ENCODE measurements at places on chromosomes 5 and 9.
A peak's percentile ranks its signal among the peaks of the same experiment; 100 is the strongest.

DNA sequence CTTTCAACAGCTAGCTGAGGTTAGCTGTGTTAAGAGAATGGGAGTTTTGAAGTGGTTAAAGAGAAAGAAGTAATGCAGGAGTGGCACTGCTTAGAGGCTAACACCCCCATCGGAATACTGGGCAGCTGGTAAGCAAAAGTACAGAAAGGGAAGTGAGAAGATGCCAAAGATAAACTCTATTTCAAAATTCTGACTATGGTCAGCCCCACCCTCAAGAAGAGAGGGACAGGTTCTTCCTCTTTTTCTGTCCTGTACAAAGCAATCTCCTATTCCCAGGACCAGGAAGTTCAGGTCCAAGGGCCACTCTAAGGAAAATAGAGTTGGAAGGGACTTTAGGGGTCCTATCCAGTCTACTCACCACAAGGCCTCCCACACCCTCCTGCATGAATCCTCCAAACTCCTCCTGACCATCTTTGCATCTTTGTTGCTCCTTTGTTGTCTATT lies 45.9 kb upstream of the JAK2 start:
- DNase-seq = no peak

- peak; percentile 72 for DNase-seq
Measured at GRCh38 chr5:149371296-149371962, 7.7 kb downstream of the IL17B start.

- peak; percentile 31 for DNase-seq
Measured at GRCh38 chr5:146607659-146608332, 91.8 kb upstream of the GPR151 start.

DNA sequence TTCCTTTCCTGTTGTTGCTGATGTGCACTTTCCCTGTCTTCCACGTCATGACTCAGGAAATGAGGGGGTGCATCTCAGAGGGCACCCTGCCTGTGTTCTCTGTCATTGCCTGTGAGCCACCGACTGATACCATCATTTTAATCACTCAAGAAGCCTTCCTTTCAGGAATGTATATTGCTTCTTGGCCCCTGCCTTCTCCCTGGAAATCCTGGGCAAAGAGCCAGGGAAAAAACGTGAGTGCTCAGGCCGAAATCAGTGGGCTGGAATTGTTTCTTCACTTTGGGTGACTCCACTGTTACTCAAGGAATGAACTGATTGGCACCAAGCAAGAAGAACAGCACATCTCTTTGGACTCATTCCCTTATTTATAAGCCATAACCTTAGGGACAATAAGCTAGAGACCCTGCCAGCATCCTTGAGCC lies 126.1 kb downstream of the SNX18 start:
- DNase-seq = no peak

- peak; percentile 76 for DNase-seq
Measured at GRCh38 chr9:126516936-126517832, 96.5 kb upstream of the LMX1B start.

- DNase-seq = no peak
Measured at GRCh38 chr5:103918668-103919367, 356.2 kb upstream of the NUDT12 start.

DNA sequence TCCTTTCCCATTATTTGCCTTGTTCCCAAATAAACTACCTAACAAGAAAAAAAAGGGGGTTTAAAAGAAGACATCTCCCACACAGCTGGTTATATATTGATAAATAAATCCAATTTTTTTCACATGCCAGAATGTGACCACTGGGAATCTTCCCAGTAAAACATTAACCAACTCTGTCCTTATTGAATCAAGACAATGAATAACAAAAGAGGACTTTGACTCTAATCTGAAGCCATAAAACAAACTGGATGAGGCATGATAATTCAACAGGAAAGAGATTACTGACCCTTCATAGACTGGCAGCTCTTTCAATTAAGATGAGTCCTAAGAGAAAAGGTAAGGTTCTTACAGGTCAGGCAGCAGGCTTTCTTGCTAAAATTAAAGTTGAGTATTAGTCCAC lies 165.8 kb upstream of the CDH6 start:
- DNase-seq = no peak

DNA sequence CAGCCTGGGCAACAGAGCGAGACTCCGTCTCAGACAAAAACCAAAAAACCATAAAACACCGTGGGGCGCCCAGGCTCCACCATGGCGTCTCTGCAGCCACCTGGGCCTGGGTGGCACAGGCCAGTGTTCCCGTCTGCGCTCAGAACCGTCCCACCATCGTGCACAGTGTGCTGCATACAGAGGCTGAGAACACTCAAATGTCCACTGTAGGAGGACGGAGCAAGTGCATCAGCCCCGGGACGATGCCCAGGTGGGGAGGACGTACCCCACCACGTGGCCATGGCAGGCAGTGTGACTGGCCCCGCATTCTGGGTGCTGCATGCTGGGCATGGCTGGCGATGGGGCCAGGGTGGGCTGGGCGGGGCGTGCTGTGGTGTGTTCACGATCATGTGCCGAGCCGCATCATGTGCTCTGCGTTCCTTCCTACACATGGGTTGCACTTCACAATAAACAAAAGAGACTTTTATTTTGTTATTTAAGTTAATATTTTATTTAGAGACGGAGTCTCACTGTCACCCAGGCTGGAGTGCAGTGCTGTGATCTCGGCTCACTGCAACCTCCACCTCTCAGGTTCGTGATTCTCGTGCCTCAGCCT lies 37.8 kb downstream of the EXD3 start:
- peak; percentile 0 for DNase-seq

DNA sequence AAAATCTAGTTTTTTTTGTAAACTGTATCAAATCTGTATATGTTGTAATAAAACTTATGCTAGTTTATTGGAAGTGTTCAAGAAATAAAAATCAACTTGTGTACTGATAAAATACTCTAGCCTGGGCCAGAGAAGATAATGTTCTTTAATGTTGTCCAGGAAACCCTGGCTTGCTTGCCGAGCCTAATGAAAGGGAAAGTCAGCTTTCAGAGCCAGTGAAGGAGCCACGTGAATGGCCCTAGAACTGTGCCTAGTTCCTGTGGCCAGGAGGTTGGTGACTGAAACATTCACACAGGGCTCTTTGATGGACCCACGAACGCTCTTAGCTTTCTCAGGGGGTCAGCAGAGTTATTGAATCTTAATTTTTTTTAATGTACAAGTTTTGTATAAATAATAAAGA lies 24.3 kb downstream of the HMGCR start:
- peak; percentile 46 for DNase-seq

DNA sequence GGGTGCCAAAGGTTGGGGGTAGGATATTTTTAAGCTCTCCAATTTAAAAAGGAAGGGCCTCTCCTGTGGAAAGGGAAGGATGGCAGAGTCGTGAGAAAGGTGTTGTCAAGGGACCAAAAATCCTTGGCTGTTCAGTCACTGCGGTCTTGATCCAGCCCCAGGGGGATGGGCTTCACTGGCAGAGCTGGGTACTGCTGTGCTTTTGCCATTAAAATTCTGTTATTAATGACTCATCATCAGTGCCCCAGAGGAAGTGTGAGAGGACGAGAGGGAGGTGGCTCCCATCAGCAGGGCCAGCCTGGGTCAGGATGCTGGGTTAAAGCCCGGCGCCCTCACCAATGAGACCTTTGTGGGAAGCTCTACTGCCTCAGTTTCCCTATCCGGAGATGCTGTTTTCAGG lies 16.7 kb downstream of the PCDH12 start:
- DNase-seq = no peak

GRCh38 chr5:127718181-127718580 lies 15.0 kb downstream of the CCDC192 start:
- DNase-seq = no peak

GRCh38 chr5:158463938-158464337 lies 605.0 kb upstream of the CLINT1 start:
- no peak for DNase-seq

Measured in stomach (tissue), 19 donors.